HS-5 (cell line): ENCODE measurements at places on chromosomes 1 and 21.

DNA sequence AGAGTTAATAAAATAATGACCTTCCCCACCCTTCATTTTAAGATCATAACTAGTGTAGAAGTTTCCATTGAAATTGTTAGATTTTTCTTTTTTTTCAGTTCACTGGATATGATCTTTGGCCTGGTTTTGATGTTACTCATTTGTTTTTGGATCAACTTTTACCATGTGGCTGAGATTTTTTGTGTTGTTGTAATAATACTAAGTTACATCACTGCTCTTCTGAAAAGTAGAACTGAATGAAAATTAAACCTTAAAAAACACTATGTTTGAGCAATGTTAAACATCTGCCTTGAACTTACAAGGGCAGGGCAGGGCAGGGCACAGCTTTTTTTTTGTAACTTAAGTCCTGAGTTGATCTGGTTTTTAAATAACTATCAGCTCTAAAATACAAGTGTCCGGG is 204.8 kb upstream of the ADAMTS5 start:
- DNase-seq: no peak

- peak; percentile 58 for DNase-seq
These were observed 84.6 kb upstream of the DPYD start for GRCh38 chr1:98005326-98006010.

DNA sequence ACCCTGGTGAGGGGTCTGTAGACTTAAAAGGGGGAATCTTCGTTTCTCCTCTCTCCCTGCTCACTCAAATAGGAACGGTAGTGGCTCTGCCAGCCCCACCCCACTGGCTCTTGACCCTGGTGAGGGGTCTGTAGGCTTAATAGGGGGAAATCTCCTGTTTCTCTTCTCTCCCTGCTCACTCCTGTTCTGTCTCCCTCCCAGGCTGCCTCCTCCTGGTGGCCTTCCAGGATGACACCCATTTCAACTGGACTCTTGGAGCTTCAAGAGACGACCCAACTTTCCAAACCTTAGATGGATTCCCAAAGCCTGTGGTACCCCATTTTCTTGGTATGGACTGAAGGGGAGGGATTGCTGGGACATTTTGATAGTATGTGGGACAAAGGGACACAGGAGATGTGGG is 1.4 kb upstream of the EPHB2 start:
- no peak for DNase-seq

- DNase-seq: no peak
These were observed 9.0 kb downstream of the FAM20B start for GRCh38 chr1:179034720-179035119.

GRCh38 chr1:27912429-27912828 is 22.4 kb upstream of the SMPDL3B start:
- no peak for DNase-seq

- DNase-seq: no peak
These were observed 736.3 kb downstream of the LTN1 start for GRCh38 chr21:28256420-28256831.

DNA sequence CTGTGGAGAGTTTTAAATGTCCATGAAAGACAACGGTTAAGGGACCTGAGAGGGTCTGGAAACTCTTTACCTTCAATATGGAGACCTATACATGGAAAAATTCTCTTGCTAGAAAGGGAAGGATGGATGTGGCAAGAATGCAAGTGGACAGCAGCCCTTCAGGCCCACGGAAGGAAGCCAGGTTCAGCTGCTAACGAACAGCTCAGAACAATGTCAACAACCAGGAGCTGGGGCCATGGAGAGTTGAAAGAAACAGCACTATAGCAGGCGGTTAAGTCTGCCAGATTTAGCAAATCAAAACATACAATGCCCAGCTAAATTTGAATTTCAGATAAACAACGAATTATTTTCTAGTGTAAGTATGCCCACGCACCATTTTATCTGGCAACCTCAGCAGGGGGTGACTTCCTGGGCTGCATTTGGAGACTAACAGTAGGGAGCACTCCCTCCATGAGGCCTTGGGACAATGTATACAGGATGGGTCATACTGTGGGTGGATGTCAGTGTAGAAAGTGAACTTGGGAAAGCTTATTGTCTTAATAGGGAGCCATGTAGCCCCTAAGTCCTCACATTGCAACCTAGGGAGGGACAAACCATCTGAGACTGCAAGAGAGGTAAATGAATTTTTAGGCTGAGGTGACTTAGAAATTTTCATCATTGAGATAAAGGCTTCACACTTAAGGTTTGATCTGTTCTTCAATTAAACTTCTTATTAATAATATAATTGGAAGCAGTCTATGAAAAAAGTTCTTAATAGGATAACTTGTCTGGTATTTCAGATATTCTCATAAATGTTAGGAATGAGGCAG is 7.8 kb upstream of the H3-3A start:
- DNase-seq: no peak

DNA sequence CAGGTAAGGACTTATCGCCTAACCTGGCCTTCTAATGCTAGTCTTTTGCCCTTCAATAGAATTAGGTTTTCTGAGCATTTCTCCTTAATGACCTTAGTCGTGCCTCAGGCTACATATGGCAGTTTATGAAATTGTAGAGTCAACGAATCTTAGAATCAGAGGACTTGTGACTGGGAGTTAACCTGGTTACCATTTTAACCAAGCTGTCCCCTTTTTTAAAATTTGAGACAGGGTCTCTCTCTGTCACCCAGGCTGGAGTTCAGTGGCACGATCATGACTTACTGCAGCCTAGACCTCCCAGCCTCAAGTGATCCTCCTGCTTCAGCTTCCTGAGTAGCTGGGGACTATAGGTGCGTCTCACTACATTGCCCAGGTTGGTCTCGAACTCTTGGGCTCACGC is 53.5 kb upstream of the DMRTB1 start:
- no peak for DNase-seq

DNA sequence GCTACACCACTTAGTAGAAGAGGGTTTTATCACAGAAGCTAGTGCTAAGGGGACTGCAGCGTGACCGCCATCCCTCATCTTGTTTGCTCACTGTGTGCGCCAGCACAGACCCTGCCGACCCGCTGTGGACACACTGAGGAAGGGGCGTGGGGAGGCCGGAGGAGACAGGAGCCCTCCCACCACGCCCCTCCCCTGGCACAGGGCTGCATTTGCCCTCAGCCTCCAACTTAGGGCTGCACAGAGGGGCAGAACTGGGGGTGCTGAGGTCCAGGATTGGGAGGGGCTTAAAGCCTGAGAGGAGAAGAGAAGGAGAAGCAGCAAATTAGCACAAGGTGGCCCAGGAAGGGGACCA is 37.2 kb downstream of the RRP1 start:
- DNase-seq: no peak

- no peak for DNase-seq
These were observed 49.8 kb downstream of the NFIA start for GRCh38 chr1:61132176-61132638.
